ENCODE measurements at places on chromosomes 2 and 18.

- DNase-seq = no peak
These were observed 79.2 kb downstream of the PRPF40A start for GRCh38 chr2:152638056-152638455.

DNA sequence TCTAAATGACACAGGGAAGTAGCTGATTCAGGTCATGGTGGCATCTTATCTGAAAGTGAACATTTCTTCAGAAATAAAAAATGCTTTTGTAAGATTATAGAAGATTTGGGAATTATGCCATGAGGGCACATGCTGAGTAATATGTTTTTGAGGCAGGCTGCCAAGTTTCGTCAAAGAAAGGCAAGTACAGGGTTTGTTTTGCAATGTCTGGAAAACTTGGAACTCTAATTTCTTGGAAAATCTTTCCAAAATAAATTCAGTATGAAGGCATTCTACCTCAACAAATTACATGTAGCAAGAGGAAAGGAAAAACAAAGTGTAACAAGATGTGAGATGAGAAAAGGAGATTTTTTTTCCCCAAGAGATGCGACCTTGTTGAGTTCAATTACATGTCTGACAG, 167.7 kb downstream of the PLCL1 start:
- DNase-seq = no peak

GRCh38 chr2:29187926-29188325, 72.7 kb downstream of the CLIP4 start:
- DNase-seq = no peak

DNA sequence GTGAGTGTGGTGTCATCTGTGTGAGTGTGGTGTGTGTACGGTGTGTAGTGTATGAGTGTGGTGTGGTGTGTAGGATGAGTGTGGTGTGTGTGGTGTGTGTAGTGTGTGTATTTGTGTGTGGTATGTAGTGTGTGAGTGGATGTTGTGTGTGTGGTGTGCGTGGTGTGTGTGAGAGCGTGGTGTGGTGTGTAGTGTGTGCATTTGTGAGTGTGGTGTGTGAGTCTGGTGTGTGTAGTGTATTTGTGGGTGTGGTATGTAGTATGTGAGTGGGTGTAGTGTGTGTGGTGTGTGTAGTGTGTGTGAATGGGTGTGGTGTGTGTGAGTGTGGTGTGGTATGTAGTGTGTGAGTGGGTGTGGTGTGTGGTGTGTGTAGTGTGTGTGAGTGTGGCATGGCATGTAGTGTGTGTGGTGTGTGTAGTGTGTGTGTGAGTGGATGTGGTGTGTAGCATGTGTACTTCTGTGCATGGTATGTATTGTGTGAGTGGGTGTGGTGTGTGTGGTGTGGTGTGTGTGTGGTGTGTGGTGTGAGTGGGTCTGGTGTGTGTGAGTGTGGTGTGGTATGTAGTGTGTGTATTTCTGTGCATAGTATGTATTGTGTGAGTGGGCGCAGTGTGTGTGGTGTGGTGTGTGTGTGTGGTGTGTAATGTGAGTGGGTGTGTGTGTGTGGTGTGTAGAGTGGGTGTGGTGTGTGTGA, 227.8 kb downstream of the BCL2 start:
- DNase-seq = no peak

- DNase-seq = no peak
These were observed 9.5 kb downstream of the HS1BP3 start for GRCh38 chr2:20641123-20641985.

DNA sequence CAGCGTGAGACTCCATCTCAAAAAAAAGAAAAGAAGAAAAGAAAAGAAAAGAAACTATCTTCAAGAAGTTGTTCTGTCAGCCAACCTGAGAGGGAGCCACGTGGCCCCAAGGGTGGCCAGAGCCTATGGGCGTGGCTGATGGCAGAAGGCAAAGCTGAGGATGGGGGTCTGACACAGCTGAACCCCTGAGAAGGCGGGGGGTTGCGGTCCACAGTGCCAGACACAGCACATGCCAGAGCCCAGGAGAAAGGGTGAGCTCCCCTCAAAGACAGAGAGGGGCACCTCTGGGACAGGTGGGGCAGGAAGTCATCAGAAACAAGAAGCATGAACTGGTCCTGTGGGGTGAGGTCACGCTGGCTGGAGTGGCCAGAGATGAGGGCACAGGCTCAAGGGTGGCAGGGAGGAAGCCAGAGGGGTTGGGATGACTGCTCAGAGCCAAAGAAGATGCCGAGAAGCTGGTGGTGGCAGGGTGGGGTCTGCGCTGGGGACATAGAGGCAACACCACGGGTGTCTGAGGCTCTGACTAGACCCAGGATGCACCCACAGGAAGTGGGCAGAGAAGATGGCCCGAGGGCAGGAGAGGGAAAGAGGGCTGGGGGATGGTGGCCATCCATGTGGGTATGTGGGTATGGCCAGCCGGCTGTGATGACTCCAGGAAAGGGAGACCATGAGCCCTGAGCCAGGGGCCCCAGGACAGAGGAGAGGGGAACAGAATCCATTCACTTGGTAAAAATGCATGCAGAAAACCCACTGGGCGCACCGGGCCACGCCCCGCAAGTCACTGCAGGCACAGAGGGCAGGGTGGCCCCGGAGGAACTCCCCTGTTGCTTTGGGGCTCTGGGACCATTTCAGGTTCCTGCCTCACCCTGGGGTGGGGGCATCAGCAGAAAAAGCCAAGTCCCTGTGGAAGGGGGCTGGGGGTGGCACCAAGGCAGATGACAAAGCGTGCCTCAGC, 8.4 kb downstream of the KIF1A start:
- DNase-seq = no peak

- no peak for DNase-seq
These were observed 13.3 kb upstream of the DUSP2 start for GRCh38 chr2:96158554-96158940.

- no peak for DNase-seq
These were observed 50.1 kb downstream of the THUMPD2 start for GRCh38 chr2:39728941-39729351.

- DNase-seq = no peak
These were observed 68.1 kb upstream of the SPTBN1 start for GRCh38 chr2:54388076-54388475.

DNA sequence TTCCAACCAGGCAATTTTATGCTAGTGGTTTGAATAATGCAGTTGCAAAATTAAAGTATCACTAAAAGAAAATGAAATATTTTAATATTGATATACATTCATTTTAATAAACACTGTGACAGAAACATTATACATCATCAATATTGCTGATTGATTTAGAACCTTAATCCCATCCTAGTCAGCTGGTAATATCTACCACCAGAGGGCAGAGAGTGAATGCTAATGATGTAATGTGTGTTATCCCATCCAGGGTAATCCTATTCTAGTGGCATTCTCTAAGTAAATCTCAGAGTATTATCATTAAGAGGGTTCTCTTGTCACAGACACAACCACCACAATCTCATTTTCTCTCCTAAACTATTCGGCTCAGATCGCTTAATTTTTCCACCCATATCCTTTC, 477.4 kb downstream of the CPS1 start:
- no peak for DNase-seq

GRCh38 chr18:31042406-31043181, at the start of gene DSC3:
DSC3 (minus strand) TSS chr18:31042742; CDS start chr18:31042660, 82 bp downstream.
- DNase-seq = no peak

- no peak for DNase-seq
These were observed 212.3 kb downstream of the MGAT5 start for GRCh38 chr2:134466141-134466540.

GRCh38 chr2:241541564-241542277, 16.8 kb upstream of the BOK start:
- DNase-seq = no peak

GRCh38 chr2:31401580-31401979, 13.0 kb downstream of the XDH start:
- DNase-seq = no peak

- no peak for DNase-seq
These were observed 18.4 kb upstream of the CNDP2 start for GRCh38 chr18:74477771-74478170.

GRCh38 chr2:176584333-176584732, 315.1 kb downstream of the MTX2 start:
- DNase-seq = no peak

DNA sequence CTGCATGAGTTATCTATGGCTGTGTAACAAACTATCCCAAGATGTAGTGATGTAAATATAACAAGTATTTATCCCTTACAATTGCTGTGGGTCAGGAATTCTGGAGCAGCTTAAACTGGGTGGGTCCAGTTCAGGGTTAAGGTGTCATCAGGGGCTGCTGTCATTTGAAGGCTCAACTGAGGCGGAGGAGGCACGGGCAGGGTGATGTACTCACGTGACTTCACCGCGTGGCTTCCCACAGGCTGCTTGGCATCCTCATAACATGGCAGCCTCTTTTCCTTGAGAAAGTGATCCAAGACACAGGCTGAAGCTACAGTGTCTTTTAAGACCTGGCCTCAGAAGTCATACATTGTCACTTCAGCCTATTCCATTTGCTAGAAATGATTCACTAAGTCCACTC, 125.8 kb downstream of the PTGR3 start:
- DNase-seq = no peak

DNA sequence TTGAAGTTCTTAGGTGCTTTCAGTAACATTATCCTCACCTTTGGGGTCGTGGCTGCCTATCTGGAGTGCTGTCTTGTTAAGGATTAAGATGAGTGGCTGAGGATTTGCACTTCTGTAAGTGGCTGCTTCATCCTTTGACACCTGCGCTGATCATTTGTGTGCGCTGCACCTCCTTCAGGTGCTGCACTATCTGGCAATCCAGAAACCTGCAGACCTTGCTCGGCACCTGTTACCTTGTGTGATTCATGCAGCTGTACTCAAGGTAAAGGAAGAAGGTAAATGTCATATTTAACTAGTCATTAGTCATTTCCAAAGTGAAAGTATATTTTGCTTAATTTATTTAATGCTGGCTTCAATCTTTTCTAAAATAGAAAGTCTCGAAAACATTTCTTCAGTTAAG, 110.3 kb downstream of the RAB3GAP1 start:
- no peak for DNase-seq

DNA sequence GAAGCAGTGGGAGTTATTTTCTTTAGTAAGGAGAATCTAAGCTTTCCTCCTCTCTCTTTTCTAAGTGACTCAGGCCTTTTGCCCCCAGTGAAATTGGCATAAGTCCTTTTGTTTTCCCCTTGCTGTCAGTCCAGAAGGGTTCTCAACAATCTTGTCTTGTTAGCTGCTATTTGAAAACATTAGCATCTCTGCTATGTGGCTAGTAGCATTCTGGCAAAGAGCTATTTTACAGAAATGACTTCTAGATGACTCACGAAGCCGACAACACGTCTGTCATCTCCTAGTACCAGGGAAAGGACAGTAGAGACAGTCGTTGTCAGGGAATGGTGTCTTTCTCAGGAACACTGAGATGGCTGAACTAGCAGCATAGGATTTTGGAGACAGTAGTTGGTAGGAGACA, 14.7 kb downstream of the SMARCAL1 start:
- DNase-seq = no peak

DNA sequence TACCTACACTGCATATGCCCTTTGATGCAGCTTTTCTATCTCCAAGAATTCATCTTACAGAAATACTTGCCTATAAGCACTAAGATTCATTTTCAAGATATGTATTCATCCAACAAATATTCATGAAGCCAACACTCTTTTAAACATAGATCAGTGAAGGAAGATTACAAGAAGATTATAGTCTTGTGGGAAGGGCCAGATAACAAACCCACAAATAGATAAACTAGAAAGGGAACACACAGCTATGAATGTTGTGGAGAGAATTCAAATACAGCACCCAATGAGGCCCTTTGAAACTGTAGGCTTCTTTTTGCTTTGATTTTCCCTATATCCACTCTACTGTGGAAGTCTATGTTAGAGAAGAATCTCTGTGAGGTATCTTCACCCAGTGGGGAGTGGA, 186.7 kb upstream of the RBMS1 start:
- DNase-seq = no peak

- DNase-seq = no peak
These were observed 2.2 kb downstream of the KLHL29 start for GRCh38 chr2:23387221-23387550.

DNA sequence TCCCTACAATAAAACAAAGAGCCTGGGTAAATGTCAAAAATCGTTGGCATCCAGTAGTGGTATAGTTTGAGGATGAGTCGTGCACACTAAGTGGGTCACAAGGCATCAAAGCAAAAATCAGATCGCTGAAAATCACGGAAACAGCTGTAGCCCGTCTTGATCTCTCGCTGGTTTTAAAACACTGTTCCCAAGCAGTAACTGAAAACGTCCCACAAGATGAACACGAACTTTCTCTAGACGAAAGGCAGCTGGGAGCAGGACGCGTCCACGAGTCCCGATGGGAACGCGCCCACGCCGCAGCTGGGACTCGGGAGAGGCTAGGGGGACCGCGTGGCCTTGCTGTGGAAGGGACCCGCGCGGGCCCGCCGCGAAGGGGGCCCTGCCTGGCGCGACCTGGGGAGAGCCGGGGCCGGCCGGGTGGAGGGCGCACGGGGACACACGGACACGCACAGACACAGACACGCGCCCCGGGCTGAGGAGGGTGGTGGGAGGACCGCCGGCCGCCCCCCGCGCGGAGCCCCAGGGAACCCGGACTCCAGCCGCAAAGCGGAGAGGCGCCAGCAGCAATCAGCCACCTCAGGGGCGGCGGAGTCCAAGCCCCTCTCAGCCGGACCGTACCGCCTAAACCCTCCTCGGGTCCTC, 651 bp downstream of the STK17B start:
- DNase-seq = no peak

DNA sequence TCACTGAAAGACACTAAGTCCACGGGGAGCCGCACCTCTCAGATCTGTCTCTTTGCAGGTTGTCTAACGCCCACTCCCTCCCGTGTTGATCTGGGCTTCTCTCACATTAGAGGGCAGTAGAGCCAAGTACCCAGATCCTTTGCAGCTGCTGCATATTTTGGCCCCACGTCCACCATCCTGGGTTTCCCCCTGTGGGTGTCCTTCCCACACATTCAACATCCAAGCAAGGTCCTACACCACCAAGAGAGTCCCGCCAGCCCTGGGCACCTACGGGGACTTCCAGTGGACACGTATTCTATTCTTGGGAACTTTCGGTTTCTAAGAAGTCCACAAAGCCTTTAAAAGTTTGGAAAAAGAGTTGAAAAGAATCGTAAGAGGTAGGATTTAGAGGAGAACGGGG, 116.6 kb downstream of the ATL2 start:
- no peak for DNase-seq

DNA sequence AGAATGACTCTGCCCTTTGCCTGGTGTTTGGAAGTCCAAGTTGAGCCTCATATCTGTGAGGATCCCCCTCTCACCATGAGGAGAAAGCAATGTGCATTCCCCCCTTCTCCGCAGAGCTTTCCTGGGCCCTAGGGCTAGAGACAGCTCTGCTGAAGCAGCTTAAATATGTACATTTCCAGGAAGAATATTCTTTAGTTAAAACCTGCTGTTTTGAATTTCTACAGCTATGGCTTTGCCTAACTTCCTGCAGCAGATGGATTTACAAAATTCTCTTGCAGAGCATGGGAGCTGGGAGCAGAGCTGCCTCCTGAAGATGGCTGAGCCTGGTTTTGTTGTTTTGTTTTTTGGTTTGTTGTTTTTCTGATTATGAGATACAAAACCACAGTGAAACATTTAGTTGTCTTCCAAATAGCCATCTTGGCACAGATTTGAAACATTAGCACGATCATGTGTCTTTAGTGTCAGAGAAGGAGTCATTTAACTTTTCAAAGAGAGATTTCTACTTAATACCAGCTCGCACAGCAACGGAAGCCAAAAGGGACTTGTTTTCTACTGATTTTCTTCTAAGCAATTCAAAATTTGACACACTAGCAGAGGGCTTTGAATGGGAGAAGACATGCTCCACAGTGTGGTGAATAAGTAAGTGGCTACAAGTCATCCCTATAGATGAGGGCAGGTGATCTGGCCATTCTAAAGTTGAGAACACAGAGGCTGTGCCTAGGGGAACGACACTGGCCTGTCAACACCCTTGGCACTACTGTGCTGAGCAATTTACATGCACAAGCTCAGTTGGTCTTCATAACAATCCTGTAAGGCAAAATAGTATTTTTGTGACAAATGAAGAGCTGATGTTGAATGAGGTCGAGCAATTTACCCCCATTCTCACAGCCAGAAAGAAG, 222.6 kb downstream of the MREG start:
- no peak for DNase-seq

All from gastrocnemius medialis (tissue), 4 donors.